NCI-H187 treated with DMSO at 0.1 percent for 48 hours (cell line): ENCODE measurements at places on chromosomes 4 and X.

GRCh38 chrX:48891402-48892288 lies 5.9 kb downstream of the TIMM17B start:
- peak; percentile 9 for DNase-seq

GRCh38 chr4:52799813-52800212 lies 48.6 kb upstream of the ERVMER34-1 start:
- no peak for DNase-seq

DNA sequence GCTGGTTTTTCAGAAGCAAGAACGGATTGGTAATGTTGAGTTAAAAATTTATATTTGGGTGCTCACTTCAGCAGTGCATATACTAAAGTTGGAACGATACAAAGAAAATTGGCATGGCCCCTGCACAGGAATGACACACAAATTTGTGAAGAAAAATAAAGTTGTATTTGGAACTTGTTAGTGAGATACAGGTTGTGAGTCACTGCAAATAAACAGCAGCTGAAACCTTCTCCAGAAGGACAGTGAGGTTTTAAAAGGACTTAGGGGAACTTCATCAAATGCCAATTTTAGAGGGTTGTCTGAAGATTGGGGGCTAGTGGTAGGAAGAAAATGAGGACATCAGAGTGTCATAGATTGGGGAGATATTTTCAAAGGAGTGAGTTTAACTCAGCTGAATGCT lies 79.7 kb upstream of the ELOVL6 start:
- no peak for DNase-seq

- DNase-seq, result no peak
These were observed 361.0 kb upstream of the FAT1 start for GRCh38 chr4:187084701-187085100.

GRCh38 chrX:20046864-20047263 lies 56.0 kb upstream of the BCLAF3 start:
- DNase-seq, result no peak

DNA sequence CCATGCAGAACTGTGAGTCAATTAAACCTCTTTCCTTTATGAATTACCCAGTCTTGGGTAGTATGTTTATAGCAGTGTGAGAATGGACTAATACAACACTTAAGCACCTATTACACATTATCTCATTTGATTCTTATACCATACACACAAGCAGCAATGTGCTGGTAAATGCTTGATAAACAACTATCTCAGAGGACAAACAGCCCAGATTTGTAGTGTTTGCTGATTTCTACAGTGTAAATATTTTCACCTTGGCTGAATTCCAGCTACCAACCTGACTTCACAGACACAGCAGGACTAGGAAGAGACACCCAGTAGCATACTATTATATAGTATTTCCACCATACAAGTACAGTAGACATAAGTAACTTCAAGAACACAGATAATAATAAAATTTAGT lies 406.5 kb upstream of the CNKSR2 start:
- no peak for DNase-seq

- no peak for DNase-seq
These were observed 14.4 kb downstream of the ATRX start for GRCh38 chrX:77771601-77772000.

DNA sequence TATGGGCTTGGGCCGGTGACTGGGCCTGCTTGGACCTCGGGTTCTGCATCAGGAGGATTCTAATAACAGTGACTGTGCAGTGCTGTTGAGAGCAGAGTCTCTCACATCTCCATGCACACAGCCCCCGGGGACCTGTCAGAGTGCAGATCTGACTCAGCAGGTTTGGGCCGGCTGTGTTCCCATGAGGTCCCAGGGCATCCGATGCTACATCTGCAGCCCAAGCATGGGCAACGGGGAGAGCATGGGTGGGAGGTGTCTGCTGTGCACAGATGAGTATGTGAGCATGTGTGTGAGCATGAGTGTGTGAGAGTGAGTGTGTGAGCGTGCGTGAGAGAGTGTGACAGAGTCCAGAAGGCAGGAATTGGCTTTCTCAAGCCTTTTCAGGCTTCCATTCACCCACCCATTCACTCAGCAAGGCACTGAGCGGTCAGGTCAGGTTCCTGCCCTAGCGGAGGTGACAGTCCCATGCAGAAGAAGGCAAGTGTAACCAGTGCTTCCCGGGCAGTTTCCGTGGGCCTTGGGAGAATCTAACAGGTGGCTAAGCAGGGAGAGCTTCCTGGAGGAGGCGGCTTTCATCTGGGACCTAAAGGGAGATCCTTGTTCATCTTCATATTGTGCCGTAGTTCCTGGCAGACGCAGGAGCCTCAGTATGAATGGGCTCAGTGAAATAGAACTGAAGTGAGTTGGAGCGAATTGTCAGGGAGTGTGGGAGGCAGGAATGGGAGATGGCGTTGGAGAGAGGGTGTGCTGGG lies 62.6 kb downstream of the SORCS2 start:
- DNase-seq, result no peak

DNA sequence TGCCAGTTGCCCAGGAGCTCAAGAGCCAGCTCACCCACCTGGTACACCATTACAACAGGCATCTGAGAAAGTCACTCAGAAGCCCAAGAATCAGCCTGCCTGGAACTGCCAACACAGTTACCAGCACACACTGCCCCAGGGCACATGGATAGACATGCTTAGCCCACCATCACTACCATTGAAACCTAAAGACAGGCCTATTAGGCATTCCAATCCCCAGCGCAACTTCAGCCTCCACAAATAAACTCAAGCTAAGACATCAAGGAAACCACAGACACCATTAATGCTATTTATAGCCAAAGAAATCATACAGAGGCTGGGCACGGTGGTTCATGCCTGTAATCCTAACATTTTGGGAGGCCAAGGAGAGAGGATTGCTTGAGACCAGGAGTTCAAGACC lies 42.3 kb downstream of the ATRX start:
- no peak for DNase-seq

DNA sequence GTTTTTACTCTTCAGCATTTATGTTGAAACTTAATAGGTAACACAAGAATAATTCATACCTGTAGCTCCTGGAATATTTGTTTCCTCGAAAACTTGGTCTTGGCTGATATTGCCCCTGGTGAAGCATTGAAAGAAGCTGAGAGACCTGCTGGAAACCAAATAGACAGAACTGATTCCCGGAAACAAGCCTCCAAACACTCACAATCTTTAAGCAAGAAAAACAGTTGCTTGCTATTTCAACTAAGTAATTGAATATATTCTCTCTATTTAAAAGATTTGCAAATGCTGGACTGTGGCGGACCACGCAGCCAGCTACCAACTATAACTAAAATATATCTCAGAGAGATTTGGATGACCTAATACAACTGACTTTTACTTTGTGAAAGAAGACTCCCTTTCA lies 3.6 kb downstream of the PCDH18 start:
- DNase-seq, result no peak

DNA sequence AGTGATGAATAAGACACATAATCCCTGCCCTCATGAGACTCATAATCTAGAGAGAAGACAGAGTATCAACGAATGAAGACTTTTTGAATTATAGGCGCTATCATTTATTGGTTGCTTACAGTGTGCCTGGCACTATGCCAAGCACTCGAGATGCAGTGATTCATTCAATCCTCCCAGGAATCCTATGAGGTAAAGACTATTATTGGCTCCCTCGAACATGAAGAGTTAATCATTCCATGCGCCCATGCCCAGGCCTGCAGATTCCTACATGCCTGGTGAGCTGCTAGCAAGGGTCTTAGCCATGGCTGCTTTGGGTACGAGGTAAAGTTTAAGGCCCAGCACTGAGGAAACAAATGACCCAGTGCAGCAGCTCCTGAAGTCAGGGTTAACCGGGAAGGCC lies 47.0 kb downstream of the TEX13B start:
- DNase-seq, result no peak

- no peak for DNase-seq
These were observed 450.5 kb downstream of the KLHL4 start for GRCh38 chrX:87968118-87968517.
